Activated T-cell treated with anti-CD3 and anti-CD28 coated beads for 48 hours (primary cell): ENCODE measurements at places on chromosomes 5 and 9.

DNA sequence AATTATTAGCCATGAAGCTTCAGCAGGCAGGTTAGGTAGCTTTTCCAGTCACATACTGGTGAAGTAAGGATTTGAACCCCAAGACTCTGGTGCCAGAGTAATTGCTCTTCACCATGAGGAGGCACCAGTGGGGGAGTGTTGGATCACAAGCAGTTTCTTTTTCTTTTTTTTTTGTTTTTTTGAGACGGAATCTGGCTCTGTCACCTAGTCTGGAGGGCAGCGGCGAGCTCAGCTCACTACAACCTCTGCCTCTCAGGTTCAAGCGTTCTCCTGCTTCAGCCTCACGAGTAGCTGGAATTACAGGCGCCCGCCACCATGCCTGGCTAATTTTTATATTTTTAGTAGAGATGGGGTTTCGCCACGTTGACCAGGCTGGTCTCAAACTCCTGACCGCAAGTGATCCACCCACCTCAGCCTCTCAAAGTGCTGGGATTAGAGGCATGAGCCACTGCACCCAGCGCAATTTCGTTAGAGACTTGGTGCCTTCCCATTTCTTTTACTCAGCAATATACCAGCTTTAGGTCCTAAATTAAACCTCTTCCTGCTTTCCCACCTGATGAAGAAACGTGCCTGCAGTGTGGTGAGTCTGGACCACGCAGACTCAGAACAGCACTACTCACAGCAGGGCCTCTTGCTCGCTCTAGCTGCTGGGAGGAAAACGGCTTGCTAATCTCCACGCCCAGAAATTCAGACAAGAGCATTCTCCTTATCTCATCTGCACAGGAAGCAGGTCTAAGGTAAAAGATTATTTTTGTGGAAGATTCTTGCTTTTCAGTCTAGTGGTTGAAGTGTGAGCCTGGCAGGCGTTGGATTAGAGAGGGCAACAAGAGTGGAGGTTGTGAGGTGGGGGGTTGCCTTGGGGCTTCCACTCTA, at the start of gene S100Z:
TSS of gene S100Z (plus strand) at position 596 of the 873 bp plus-strand sequence. CDS start 25,346 bp downstream, outside the sequence.
- peak; percentile 21 for DNase-seq

DNA sequence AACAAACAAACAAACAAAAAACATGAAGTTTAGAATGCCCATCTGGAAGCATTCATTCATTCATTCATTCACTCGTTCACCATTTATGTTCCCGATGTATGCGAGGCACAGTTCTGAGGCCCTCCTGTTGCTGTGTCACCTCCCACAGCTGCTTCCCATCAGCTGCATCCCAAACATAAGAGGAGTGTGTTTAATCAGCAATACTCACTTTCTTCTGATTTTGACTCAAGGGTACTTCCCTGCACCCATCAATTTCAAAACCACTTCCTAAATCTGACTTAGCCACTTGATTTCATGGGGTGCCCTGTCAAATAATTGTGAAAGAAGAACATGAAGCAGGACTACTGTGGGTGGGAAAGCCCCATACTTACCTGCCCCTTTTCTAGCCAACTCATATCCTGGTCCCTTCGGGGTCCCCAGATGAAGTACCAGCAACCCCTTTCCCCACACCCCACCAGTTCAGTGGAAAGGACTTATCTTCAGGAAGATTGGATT, 128.0 kb upstream of the IL12B start:
- DNase-seq = no peak

DNA sequence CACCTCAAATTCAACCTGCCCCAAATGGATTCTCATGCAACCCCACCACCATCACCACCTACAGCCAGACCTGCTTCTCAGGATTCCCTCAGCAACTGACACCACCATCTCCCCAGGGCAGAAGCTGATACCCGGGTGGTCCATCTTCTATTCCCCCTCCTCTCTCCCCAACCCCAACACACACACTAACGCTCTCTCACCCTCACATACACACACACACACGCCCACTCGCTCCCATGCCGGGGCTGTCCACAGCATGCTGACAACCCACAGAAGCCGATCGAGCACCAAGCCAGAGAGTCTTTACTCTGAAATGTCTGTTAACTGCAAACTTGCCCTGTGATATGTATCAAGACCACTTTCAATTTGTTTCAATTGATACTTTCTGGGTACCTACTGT, 28.4 kb downstream of the B4GALT1 start:
- no peak for DNase-seq

GRCh38 chr9:14846871-14847311, 63.3 kb downstream of the FREM1 start:
- DNase-seq = peak; percentile 56

DNA sequence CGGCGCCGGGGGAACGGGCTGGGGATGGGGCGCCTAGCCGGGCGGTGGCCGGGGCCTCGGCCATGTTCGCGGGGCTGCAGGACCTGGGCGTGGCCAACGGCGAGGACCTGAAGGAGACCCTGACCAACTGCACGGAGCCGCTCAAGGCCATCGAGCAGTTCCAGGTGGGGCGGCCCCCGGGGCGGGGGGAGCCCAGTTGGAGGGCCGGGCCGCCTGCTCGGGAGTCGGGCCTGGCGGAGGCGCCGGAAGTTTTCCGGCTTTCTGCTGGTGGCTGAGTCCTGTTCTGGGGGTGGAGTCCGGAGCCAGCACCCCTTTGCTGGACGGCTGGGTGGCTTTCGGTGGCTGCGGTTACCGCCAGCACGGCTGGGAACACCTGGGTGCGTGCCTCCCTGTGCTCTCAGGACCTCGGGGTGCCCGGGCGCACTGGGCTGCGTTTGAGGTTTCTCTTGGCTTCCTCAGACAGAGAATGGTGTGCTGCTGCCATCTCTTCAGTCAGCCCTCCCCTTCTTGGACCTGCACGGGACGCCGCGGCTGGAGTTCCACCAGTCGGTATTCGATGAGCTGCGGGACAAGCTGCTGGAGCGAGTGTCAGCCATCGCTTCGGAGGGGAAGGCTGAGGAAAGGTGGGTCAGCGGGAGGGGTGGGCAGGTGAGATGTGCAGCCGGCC, 454 bp downstream of the NELFB start:
- DNase-seq = no peak

DNA sequence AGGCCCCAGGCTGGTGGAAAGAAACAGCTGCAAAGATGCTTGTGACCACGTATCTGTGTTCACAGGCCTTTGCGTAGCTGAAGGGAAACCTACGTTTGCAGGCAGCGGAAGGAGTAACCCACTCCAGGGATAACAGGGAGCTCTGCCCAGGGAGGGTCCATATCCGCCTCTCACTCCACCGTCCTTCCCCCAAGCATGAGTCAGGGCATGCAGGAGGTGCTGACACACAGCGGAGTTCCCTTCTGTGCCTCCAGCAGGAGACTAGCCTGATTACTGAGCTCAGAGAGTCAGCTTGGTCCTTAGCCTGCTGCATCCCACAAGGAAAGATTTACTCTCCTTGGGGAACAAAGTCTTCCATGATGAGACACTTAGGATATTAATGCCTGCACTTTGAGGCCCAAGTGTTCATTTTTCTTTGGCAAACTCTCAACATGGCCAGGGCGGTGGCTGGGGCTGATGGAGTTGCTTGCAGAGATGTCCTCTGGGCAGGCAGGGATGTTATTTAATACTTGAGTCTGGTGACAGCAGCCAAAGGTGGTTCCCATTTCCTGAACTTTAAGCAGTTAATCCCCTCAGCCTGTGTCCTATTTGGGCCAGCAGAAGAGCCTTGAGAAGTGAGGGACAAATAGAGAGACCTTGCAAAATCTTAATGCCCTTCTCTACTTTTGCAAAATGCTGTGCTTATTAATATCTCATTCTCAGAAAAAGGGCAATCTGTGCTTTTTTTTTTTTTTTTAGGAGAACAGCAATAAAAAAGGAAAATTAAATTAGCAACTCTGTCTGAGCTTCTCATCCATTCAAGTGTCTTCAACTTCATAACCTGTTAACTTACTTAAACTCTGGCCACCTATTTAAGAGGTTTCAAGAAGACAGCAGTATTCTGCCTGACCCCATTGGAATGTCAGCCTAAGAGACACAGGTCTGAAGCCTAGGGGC, 222.1 kb downstream of the HSPA4 start:
- DNase-seq = no peak

DNA sequence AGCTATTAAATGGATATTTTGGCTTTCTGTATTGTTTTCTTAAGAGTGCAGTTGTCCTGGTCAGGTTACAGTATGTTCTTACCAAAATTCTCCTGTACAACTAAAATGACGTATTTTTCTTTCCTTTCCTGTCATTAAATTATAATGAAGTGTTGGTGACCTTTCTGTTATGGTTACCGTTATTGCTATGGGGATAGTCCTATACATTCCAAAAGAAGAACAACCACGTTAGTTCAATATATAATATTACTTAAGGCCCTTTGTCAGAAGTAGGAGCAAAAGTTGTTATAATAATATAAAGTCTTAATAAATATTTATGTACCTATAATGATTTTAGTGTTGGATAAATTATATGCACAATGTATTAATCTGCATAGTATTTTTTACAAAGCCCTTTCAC, 82.4 kb upstream of the NREP start:
- no peak for DNase-seq

DNA sequence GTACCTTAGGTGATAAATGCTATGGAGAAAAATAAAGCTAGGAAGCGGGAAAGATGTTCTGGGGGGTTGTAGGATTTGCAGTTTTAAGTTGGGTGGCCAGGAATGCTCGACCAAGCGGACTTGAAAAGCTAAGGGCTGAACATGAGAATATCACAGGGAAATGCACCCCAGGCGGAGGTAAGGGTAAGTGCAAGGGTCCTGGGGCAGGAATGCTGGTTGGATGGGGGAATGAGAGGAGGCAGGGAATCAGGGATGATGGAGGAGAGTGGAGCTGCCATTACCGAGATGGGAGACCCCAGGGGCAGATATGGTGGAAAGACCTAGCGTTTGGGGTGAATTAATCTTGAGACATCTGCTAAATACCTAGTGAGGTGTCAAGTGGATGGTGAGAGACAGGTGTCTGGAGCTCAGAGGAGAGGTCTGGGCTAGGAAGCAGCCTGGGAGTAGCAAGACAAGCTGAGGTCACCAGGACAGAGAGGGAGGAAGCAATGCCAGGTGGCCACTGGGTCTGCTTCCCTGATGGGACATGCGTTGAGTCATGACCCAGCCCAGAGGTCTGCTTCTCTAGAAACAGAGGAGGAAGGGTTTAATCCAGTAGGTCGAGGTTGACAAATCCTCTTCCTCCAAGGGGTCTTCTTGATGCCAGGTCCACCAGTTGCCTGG, 77.7 kb upstream of the ASS1 start:
- DNase-seq = no peak

DNA sequence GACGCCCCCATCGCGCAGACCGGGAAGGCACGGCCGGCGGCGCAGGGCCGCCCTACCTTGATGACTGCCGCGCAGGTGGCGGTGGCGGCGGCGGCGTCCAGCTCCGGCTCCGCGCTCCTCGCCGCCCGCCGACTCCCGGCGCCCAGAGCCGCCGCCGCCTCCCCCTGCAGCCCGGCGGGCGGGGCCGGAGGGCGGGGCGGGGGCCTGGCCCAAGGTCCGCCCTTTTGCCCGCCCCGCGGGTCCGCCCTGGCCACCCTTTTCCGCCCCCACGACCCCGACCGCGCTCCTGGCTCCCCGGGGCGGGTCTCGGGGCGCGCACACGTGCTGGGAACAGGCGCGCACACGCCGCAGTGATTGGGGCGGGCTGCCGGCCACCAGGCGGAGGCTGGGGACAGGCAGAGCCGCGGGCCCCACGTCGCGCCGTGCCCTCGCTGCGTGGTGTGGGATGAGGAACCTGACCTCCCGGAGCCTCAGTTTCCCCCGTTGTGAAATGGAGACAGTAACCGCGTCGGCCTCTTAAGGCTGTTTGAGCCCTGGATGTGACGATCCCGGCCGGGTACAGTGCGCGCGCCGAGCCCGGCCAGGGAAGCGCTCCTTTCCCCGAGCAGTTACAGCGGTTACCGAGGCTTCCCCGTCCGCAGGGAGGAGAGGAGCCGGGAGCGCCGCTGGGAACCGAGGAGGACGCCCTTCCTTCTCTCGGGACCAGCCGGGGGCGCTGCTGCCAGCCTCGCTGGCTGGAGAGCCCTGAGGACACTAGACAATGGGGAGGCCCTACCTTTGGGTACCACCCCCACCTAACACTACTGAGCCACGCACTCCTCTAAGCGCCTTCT, at the start of gene CORO2A:
TSS of gene CORO2A (minus strand) at position 135 of the 833 bp plus-strand sequence. CDS start 34,977 bp downstream, outside the sequence.
- DNase-seq = peak; percentile 74

DNA sequence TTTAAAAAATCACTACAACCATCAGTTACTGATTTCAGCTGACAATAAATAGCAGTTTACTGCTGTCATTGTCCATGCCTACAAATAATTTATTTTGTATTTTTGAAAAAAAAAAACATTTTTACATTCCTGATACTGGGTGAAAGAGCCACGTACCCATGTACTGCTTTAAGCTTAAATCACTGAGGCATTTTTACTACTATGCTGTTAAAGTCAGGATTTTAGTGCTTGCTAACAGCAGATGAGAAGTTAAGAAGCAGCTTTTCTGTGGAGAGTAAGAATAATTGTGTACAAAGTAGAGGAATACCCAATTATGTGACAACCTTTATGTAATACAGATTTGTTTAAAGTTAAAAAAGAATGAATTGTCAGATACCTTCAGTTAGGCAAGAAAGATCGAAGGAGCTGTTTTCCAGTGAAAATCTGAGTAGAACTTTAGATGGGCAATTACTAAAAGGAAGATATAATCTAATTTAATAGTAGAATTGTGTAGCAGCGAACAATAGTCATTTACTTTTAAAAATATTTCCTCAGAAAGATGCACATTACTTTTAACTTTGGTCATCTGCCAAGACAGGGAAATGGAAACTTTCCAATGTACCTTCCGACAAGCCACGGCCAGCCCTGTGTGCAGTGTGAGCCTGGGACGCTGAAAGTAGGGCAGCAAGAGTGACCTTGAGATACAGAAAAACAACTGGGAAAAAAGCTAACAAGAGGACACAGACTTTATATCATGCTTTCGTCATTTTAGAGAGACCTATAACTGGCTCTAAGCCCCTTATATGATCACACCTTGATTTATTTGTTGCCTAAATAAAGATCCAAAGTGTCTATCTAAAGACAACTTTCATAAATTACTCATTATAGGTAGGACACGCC, 39.9 kb downstream of the RHOBTB3 start:
- DNase-seq = no peak

DNA sequence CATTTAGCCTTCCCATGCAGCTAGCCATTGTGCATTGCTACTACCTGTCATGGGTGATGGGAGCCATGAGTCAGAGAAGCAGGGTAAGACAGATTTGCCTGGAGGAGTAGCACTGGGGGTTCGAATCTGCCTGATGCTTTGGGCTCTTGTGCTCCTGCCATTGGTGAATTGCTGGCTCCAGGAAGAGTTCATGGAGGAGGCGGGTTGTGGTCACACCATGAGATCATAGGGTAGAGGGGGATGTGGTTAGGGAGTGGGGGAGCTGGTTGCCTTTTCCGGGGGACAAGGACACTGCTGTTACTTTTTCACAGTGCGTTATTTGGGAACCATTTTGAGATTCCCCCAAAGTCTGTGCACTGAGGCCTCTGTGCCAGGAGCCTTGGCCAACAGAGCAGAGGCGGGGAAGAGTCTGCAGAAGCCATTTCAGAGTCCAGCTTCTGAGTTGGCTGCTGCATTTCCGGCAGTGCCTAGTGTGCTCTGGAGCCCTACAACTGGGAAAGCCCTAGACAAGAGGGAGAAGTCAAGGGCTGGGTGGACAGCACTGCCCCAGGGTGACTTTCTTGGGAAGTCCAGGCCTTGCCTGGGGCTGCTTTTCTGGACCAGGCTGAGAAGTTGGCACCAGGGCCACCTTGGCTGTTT, 6.2 kb downstream of the ANGPTL2 start:
- DNase-seq = no peak

- no peak for DNase-seq
Observed at GRCh38 chr5:7405277-7405676, 9.3 kb downstream of the ADCY2 start.

- no peak for DNase-seq
Observed at GRCh38 chr9:95078511-95078910, 239.0 kb downstream of the FANCC start.

GRCh38 chr9:88826181-88826580, 165.1 kb upstream of the S1PR3 start:
- DNase-seq = no peak
